ENCODE measurements at places on chromosomes 5 and 9.
A peak's percentile ranks its signal among the peaks of the same experiment; 100 is the strongest.

DNA sequence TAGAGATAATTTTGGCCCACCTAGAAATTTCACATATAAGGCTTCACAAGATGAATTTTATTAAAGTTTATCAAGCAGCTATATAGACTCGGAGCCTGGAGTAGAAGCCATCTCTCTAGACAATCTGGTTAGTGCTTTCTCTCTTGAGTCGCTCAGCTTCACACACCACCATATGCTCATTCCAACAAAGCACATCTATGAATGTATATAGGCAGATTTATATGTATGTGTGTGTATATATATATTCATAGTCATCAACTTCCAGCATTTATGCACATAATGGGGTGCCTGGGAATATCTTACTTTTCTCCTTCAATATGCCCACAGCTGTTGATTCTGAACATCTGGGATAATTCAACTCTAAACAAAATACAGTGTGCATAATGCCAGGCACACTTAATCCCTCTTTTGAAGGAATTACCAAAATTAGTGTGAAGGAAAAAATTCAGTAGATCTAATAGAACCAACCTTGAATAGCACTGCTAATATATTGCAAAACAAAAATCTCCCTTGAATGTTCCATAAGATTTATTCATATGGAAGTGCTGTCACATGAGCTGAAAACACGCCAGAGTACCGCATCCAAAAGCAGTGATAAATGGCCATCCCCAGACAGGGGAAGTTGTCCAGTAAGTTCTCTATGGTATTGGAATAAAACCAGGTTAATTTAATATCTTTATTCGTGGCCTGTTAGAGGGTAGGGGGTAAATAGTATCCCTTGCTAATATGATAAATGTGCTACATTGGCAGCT lies 56.0 kb upstream of the MOCS2 start:
- no peak for DNase-seq

DNA sequence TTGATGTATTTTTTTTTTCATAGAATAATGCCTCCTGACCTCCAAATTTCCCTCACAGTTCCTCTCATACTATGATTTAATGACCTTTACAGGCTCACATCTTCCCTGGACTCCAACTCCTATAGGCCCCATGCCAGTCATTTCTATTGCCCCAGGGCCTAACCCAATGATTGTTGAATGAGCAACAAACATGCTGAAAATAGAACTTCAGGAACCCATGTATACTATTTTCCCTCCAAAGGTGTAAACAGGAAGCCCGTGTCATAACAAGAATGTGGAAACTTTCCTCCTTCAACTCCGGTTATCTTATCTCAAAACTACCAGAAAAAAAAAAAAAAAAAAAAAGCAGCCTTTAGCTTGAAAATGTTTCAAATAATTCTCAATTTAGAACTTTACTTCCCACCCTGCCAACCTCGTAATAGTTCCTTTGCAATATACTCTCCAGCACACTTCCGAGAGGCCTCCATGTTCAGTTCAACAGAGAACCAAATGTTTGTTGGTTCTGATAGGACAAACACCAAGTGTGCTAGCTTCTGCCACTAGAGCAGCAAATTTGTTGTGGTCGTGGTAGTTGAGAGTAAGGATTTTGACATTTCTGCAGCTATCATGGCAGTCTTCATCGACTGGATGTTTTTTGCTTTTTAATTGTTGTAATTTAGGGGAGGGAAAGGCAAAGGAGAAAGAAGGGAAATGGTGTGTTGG lies 25.8 kb downstream of the TRPM6 start:
- no peak for DNase-seq

- DNase-seq = no peak
These were observed 658 bp downstream of the PCDHGC4 start for GRCh38 chr5:141485321-141486055.

GRCh38 chr5:166595274-166595951 lies 1696.0 kb upstream of the WWC1 start:
- DNase-seq = no peak

DNA sequence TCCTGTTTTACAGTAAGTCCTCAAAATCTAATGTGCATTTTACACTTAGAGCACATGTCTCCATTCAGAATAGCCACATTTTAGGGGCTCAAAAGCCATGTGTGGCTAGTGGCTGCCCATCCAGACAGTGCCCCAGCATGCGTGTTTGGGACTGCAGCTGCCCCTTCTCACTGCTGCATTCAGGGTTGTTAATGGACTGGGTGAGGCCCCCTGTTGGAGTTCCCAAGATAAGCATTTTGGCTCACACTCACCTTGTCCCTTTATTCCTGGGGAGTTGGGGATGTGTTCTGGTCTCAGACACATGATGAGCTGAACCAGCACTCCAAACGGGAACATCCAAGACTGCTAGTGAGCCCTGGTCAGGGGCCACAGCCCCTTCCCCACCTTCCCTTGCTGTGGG lies 22.2 kb upstream of the ZNF366 start:
- DNase-seq = no peak

- DNase-seq = no peak
These were observed 114.2 kb upstream of the SLC24A2 start for GRCh38 chr9:19903076-19903475.

- DNase-seq = no peak
These were observed 431.4 kb upstream of the CCNG1 start for GRCh38 chr5:163005949-163006348.

DNA sequence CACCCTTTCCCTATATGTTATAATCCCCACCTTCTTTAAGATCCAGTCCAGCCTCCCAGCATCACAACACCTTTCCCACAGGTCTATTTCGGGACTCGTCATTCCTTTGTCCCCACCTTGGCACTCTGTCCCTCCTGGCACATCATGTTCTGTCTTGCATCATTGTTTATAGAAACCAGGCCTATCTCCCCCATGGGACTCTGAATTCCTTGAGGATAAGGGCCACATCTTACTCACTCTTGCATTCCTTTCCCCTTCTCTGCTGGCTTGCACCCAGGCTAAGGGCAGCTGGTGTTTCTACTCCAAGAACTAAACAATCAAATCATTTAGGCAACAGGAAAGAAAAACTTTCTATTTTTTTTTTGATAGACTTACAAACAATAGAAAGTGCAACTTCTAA lies 205.7 kb downstream of the AGTPBP1 start:
- no peak for DNase-seq

- DNase-seq = no peak
These were observed 5.2 kb upstream of the ANKS6 start for GRCh38 chr9:98801561-98801960.

- no peak for DNase-seq
These were observed 47.3 kb upstream of the ACTBL2 start for GRCh38 chr5:57529864-57530263.

GRCh38 chr9:96617439-96618185 lies 2.0 kb downstream of the CDC14B start:
- no peak for DNase-seq

GRCh38 chr9:70398145-70398556 lies 16.3 kb downstream of the KLF9 start:
- no peak for DNase-seq

- no peak for DNase-seq
These were observed 253.7 kb downstream of the MAT2B start for GRCh38 chr5:163759000-163759704.

GRCh38 chr5:38556599-38557307 lies at the start of gene LIFR:
TSS of gene LIFR (minus strand) at chr5:38556646. CDS start at chr5:38530647, 25,999 bp downstream.
- DNase-seq = peak; percentile 61

- DNase-seq = no peak
These were observed 2.1 kb upstream of the MARCHF6 start for GRCh38 chr5:10351199-10351905.

- DNase-seq = no peak
These were observed 289.6 kb downstream of the KIF4B start for GRCh38 chr5:155303120-155303519.

DNA sequence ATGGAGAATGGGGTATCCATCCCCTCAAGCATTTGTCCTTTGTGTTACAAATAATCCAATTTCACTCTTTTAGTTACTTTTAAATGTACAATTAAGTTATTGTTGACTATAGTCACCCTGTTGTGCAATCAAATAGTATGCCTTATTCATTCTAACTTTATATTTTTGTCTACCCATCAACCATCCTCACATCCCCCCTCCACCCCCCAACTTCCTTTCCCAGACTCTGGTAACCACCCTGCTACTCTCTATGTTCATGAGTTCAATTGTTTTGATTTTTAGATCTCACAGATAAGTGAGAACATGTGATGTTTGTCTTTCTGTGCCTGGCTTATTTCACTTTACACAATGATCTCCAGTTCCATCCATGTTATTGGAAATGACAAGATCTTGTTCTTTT lies 15.4 kb upstream of the RANBP17 start:
- DNase-seq = no peak

GRCh38 chr5:113022661-113023060 lies 46.1 kb downstream of the DCP2 start:
- no peak for DNase-seq

GRCh38 chr5:14003936-14004335 lies 59.4 kb upstream of the DNAH5 start:
- DNase-seq = no peak

- peak; percentile 68 for DNase-seq
These were observed at the start of gene FRMPD1 for GRCh38 chr9:37650873-37651768. TSS of gene FRMPD1 (plus strand) at chr9:37650954. CDS start at chr9:37692642, 41,688 bp downstream.

DNA sequence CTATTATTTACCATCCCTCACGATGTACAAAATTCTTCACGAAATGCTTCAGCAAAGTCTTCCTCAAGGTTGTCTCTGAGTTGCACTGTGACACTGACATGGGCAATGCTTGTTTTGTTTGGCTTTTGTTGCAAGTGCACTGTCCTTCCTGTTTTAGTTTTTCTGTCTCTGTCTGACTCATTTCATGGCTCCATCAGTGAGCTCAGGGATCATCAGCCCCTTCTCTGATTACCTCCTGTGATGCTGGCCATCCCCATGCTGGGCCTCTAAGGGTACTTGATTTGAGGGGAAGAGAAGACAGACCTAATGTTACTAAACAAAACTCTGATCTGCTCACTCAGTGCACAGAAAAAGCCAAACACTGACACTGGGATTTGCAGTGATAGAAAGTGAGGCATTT lies 37.6 kb upstream of the STX17 start:
- DNase-seq = no peak

DNA sequence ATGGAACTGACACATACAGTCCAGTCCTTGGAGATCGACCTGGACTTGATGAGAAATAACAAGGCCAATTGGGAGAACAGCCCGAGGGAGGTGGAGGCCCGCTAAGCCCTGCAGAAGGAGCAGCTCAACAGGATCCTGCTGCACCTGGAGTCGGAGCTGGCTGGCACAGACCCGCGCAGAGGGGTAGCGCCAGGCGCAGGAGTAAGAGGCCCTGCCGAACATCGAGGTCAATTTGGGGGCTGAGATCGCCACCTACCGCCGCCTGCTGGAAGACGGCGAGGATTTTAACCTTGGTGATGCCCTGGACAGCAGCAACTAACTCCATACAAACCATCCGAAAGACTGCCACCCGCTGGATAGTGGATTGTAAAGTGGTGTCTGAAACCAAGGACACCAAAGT lies 1610.1 kb upstream of the ACO1 start:
- DNase-seq = peak; percentile 2

DNA sequence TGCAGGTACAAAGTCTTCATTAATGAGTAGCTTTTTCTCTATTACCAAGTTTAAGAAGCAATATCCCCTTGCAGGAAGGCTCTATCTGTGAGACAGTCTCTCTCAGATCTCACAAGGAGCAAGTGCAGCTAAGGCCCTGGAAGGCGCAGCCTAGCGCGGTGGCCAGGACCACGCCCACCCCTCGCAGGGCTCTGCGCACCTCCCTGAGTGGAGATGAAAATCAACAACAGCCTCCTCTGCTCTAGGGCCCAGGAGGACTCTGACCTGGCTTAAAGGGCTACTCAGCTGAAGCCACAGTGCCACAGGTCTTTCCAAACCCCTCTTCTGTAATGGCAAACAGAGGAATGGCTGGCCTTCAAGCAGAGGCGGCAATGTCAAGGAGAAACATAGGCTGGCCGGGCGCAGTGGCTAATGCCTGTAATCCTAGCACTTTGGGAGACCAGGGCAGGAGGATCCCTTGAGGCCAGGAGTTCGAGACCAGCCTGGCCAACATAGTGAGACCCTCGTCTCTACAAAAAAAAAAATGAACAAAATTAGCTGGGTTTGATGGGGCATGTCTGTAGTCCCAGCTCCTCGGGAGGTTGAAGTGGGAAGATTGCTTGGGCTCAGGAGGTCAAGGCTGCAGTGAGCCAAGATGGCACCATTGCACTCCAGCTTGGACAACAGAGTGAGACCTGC lies 11.9 kb downstream of the SEC16A start:
- no peak for DNase-seq

DNA sequence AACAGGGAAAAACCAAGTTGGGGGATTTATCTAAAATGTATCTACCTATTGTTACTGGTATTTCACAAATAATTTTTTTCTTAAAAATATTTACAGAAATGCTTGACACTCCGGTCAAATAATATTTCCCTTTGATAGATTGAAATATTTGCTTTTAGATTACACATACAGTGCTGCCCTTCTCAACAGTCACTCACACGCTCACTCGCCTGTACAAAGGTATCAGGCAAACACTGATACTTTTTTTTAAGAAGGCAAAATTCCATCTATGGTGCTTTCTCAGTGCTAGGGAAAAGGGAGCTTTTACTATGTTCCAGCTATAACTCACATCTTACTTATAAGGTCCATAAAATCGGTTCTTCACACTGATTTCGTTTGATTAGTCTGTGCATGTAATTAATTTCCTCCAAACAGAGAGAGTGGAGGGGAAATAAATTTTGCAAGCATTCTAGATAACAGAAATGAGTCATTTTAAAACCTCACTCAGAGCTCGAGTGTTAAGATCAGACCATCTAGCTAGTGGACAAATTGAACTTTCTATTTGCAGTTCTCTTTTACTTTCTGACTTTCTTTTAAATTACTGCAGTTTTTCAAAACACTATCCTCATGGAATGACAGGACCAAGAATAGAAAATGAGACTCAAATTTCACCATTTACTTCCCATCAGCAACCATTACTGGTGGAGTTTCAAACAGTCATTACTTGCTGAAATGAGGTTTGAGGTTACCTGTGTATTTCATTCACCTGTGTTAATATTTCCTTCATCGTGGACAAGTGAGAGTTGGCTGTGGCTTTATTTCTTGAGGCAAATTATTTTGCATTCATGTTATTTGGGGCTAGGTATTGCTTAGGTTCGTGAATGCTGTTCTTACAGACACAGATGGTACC lies 273.2 kb downstream of the RAB3C start:
- DNase-seq = no peak

DNA sequence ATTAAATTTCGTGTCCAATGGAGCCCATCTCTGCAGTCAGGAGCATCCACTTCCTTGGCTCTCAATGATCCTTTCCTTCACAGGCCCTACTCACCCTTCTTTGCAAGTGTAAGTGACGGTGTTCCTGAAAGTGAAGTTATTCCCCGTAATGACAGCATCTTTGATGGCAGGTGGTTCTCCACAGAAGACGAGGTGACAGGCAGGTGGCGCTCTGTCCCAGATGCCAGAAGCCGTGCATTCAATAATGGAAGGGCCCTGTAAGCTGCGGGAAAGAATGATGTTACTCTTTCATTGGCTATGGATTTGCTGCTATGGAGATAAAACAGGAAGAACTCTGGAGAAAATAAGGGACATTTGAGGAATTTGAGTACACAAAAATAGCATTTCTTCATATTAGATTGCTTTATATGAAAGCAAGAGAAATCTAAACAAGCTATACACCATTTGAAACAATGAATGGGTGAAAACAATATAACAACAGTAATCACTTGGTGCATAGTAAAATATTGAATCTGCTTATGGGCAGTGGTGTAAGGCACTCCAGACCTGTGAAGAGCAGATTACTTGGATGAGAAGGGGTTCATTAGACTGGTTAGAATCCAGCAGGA lies 89.9 kb upstream of the TXNDC8 start:
- peak; percentile 54 for DNase-seq

All from activated CD4-positive, alpha-beta T cell treated with anti-CD3 and anti-CD28 coated beads for 48 hours (primary cell).